ENCODE measurements at places on chromosomes 4 and X.

GRCh38 chrX:39802354-39802753, 295.4 kb downstream of the BCOR start:
- no peak for DNase-seq

DNA sequence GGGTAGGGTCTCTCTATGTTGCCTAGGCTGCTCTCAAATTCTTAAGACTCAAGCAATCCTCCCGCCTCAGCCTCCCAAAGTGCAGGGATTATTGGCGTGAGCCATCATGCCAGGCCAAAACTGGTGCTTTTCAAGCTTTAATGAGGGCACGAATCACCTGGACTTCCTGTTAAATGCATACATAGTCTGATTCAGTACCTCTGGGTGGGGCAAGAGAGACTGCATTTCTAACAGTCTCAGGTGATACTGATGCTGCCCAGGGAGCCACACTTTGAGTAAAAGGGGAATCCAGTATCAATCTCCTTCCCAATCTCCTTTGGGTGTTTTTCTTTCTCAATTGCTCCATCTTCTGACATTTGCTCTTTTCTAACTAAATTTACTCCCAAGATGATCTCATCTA, 96.5 kb downstream of the SH3RF1 start:
- no peak for DNase-seq

GRCh38 chr4:85637778-85638177, 162.8 kb downstream of the ARHGAP24 start:
- DNase-seq = no peak

- no peak for DNase-seq
Measured at GRCh38 chr4:70337886-70338420, 3.2 kb downstream of the CABS1 start.

GRCh38 chr4:166091146-166091545, 218.1 kb downstream of the TLL1 start:
- no peak for DNase-seq

- no peak for DNase-seq
Measured at GRCh38 chrX:3448563-3448962, 102.1 kb upstream of the MXRA5 start.

- peak; percentile 46 for DNase-seq
Measured at GRCh38 chr4:121696170-121696580, 605 bp downstream of the ANXA5 start.

- no peak for DNase-seq
Measured at GRCh38 chr4:56215141-56215783, 172.0 kb downstream of the AASDH start.
